NCI-H510A treated with DMSO at 0.1 percent for 48 hours (cell line): ENCODE measurements at places on chromosomes 16 and 17.

- DNase-seq = peak; percentile 20
These were observed 140.7 kb downstream of the KATNIP start for GRCh38 chr16:27690608-27691007.

DNA sequence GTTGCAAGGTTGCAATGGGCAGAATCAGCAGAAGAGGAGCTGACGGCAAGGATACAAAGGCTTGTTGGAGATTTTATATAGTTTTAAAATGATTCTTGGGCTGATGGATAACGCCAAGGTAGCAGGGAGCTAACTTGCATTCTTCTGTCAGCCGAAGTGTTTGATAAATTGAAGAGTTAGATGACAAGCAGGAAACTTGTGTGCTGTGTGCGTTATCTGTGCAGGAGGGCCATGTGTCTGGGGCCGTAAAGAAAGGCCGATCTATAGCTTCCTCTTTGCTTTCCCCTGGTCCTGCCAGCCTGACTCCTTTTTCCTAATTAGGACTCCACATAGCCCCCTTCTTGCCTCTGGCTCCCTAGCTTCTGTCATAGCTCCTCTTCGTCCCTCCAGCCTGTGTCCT, 6.7 kb upstream of the WWOX start:
- no peak for DNase-seq

- DNase-seq = no peak
These were observed 23.7 kb downstream of the ARHGAP23 start for GRCh38 chr17:38451840-38452529.

DNA sequence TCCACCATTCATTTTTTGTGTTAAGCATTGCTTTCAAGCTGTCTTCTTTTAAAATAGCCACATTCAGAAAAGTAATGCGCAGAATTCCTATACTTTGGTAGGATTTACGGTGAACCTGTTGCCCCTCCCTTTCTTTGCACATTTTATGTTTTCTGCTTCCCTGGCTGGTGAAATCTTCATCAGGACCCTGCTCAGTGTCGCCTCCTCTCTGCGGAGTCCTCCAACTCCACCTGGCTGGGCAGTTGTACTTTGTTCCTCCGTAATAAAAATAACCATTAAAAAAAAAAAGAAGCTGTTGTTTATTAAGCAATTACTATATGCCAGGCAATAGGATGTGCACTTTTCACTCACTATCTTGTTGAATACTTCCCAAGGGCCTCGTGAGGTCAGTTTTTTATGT, 2.9 kb downstream of the UMOD start:
- no peak for DNase-seq

GRCh38 chr16:24883714-24884151, 38.0 kb downstream of the SLC5A11 start:
- no peak for DNase-seq

DNA sequence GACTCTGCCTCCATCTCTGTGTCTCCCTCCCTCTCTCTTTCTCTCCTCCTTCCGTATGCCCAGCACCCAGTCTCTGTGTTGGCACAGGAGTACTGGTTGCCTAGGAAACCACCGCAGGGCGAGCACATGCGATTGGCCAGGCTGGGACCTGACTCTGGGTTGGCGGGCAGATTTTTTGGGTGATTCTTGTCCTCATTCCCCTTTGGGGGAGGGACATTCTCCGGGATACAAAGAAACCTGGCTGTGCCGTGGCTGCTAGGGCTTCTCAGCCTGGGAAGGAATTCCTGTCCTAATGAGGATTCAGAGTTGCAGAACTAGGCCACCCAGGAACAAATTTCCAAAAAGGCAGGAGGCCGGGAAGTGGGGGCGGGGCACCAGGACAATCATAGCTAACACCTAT, 168.9 kb downstream of the SHISA9 start:
- DNase-seq = no peak

DNA sequence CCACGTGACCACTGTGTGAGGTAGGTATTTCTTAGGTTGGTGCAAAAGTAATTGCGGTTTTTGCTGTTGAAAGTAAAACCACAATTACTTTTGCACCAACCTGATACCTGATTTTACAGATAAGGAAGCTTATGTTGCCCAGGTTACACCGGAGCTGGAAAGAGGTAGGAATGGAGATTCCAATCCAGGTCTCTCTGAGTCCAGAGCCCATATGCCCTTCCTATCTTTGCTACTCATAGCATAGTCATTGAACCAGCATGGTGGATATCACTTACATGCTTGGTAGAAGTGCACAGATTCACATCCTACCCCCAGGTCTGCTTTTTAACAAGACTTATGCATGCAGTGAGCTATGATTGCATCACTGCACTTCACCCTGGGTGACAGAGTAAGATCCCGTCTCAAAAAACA, 61.8 kb downstream of the ARSG start:
- DNase-seq = no peak

DNA sequence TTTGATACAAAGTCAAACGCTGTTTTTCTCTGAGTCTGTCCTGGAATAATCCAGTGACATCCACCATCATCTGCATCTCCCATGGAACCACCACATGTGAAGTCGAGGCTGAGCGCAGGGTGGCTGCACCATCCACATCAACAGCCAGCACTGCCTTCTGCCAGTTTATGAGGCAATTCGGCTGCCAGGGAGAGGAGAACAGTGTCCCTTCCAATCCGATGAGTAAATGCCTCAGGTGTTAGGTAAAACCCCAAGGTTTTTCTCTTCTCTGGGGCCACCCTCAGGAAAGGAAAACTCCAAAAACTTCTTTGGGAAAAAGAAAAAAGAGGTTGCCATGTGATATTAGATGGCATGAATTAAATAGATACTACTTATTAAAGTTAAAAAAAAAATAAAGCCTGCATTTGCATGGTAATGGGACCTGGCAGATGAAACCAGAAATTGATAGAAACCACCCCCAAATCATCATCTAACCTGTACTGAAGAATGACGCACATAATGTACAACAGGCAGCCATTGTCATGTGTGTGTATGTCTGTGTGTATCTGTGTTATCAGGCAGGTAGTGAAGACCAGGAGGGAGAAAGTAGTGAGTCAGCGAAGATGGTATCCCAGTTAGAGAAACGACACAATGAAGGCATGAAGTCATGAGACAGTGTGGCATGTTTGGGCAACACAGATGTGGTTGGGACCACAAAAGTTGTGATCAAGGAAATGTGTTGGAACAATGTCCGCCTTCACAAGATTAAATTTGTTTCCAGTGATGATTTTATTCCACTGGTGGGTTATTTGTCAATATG, 478.7 kb downstream of the CDH13 start:
- DNase-seq = no peak

- DNase-seq = no peak
These were observed 4.3 kb downstream of the KRT37 start for GRCh38 chr17:41420134-41420533.

GRCh38 chr16:20084624-20085226, 11.0 kb upstream of the GPR139 start:
- DNase-seq = no peak

GRCh38 chr17:13647543-13648021, 45.9 kb upstream of the HS3ST3A1 start:
- DNase-seq = no peak

GRCh38 chr16:6732166-6732565, 600.5 kb upstream of the RBFOX1 start:
- no peak for DNase-seq

- DNase-seq = peak; percentile 78
These were observed 15.5 kb downstream of the VPS35 start for GRCh38 chr16:46673320-46674013.

DNA sequence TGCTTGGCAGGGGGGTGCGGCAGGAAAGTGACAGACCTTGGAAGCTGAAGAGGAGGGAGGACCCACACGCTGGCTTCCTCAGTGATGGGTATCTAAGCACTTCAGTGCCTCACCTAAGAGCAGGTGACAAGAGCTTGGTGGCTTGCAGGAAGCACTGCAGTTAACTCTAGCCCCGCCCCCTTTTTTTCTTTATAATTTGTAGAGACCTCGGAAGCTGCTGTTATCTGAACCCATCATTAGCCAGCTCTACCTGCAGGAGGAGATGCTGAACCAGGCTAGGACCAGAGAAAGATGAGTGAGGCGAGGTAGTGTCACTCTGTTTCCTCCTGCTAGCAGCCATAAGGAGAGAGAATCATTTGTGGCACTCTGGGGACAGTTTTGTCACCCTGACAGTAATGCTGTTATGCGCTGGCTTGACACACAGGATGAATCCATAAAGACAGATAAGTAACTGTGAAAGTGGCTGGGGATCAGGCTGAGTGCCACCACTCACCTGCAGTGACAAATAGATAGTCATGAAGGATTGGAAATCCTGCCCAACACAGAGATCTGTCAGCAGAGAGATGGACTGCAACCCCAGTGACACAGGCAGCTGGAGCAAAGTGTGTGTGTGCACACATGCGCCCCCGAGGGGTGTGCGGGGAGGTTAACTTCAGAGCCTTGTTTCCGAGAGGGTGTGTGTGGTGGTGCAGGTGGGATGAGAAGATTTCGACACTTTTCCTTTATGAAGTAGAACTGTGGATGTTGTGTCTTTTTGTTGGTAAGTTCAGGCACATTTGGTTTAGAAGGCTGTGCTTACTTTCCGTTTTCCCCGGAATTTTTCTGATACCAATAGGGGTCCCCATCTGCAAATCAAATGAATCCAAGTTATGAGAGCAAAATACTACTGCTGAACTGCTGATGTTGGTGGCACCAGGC, 224.0 kb downstream of the IRX3 start:
- peak; percentile 95 for DNase-seq

GRCh38 chr16:57386381-57386951, 14.2 kb downstream of the CX3CL1 start:
- DNase-seq = no peak

GRCh38 chr16:1188432-1189189, 35.7 kb downstream of the CACNA1H start:
- no peak for DNase-seq

- DNase-seq = no peak
These were observed 145.7 kb upstream of the CACNG5 start for GRCh38 chr17:66689221-66689620.

DNA sequence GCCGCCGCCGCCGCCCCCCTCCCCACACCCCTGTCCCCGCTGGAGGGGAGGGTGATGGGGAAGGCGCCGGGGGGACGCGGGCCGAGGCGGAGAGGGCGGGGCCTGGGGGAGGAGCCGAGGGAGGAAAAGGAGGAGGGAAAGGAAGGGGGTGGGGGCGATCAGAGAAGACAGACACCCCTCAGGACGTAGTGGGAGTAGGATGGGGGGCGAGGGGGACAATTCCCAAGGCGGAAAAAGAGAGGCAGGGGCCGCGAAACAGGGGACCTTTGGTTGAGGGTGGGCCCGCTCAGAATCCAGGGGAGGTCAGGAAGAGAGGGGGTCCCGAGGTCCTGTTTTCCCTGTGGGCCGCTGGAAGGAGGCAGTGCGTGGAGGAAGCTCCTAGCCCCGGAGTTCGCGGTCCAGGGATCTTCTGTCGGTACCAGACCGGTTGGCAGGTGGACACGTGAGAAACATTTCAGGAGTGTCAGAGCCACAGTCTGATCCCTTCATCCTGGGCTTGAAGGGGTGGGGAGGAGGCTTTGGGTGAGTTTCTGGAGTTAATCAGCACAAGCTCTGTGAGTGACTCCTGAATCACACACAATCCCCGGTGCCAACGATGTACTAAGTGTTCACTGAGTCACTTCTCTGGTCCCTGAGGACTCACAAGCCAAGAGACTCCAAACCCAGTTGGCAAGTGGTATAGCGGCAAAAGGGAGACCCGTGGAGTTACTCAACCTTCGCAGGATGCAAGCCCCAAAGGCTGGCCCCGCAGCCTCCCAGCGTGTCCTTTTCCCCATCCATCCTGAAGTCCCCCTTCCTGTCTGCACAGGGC, at the start of gene XYLT1:
Gene XYLT1 (minus strand): TSS at position 53 of the 811 bp plus-strand sequence. CDS start 164 bp downstream, outside the sequence.
- peak; percentile 54 for DNase-seq

GRCh38 chr17:4658478-4659305, 17.2 kb upstream of the ALOX15 start:
- DNase-seq = no peak

- no peak for DNase-seq
These were observed 39.4 kb downstream of the SLC47A1 start for GRCh38 chr17:19573075-19573474.

GRCh38 chr16:57060323-57061083, 31.9 kb upstream of the CPNE2 start:
- DNase-seq = no peak

DNA sequence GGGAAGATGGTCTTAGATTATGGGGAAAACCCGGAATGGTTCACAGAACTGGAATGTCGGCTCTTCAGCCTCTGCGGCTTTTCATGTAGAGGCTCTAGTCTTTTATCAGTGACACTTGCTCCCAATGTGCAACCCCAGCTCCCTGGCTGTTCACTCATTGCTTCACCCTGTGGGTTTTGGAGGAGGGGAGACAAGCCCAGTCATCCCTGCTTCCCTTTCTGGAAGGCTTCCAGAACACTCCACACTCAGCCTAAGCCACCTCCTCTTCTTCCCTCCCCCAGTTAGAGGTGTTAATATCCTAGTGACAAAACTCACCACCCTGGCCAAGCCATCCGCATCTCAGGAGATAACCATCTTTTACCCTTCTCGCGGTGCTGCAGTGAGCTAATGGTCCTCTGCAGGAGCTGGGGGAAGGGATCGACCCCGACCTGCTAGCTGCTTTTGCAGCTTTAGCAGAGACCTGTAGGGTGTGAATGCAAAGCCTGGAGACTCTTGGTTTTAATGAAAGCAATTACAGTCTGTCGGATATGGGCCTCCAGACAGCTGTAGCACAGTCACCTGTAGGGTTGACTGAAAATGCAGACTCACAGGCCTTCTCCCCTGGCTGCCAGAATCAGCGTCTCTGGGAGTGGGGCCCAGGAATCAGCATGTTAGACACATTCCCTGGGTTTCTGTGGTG, 24.3 kb upstream of the LASP1NB start:
- DNase-seq = no peak

GRCh38 chr16:35208001-35208935, 1748.9 kb downstream of the TP53TG3F start:
- no peak for DNase-seq

GRCh38 chr17:3695723-3696411, at the start of gene P2RX5:
P2RX5 (minus strand) TSS chr17:3696155; CDS start chr17:3696005, 150 bp downstream.
- DNase-seq = no peak

- DNase-seq = no peak
These were observed 623.2 kb upstream of the ZFHX3 start for GRCh38 chr16:73670836-73671820.

GRCh38 chr16:11302977-11303376, 21.8 kb upstream of the PRM1 start:
- DNase-seq = peak; percentile 67

DNA sequence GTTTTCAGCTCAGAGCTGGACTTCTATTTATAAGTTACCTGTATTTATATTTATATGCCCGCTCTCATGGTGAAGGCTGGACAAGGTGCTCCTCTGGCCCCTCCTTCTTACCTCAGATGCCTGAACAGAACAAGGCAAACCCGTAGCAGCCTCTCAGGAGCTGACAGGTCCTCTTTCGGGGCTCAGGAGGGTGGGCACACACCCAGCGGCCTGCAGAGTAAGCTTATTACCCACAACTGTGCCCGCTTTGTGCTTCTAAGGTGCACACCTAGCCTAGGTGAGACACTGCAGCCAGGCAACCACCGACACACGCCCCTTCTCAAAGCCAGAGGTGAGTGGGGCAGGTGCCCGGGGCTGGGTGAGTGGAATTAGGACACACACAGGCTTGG, 5.3 kb downstream of the NKIRAS2 start:
- no peak for DNase-seq
